ENCODE measurements at places on chromosomes 7 and 10. TPM values are rescaled to one million over a fixed set of nuclear protein-coding genes. Genes with fewer than 3 reads are reported as not detected.

The CCDC6 gene
- 39.6 TPM for total RNA-seq

The TMEM270 gene
- total RNA-seq, result 0.13 TPM

The SLC16A12 gene
- total RNA-seq, result 0.67 TPM

The ARPC1A gene
- total RNA-seq, result 122 TPM

The IGFBP1 gene
- 60.9 TPM for total RNA-seq

The PYROXD2 gene
- 3.9 TPM for total RNA-seq

Measured in A549 treated with Hydrocortisone at 1 μM for 4 hours (cell line).